ENCODE measurements at places on chromosomes 2 and 18.

- DNase-seq = no peak
These were observed 43.3 kb upstream of the ITM2C start for GRCh38 chr2:230821261-230821990.

- DNase-seq = no peak
These were observed 21.0 kb upstream of the ARMC9 start for GRCh38 chr2:231177156-231178025.

- DNase-seq = no peak
These were observed 133.5 kb upstream of the MGAT5 start for GRCh38 chr2:134120406-134120732.

GRCh38 chr2:146623771-146624170 lies 1221.1 kb upstream of the ACVR2A start:
- DNase-seq = peak; percentile 48

GRCh38 chr2:185734658-185735057 lies 3.9 kb upstream of the FSIP2 start:
- DNase-seq = no peak

- DNase-seq = no peak
These were observed 115.1 kb downstream of the ALPK2 start for GRCh38 chr18:58513615-58514335.

GRCh38 chr2:209191139-209191538 lies 232.7 kb upstream of the MAP2 start:
- DNase-seq = no peak

DNA sequence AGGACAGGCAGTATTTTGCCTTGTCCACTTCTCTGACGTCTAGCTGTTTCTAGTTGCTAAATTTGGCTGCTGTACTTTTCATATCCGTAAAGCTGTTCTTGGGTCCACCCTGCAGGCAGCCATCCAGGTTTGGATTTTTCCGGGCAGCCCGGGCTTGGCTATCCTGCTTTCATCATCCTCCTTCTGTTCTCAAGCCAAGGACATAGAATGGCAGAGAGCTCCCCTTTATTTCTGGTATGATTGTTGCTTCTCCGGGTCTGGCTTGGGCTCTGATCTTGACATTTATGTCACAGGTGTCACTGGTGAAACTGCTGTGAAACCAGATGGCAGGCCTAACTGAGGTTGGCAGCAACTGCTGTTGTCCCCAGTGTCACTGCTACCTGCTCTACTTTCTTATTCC lies 35.5 kb downstream of the SCN2A start:
- DNase-seq = no peak

- no peak for DNase-seq
These were observed 303.8 kb upstream of the UBE2E3 start for GRCh38 chr2:180676520-180677025.

DNA sequence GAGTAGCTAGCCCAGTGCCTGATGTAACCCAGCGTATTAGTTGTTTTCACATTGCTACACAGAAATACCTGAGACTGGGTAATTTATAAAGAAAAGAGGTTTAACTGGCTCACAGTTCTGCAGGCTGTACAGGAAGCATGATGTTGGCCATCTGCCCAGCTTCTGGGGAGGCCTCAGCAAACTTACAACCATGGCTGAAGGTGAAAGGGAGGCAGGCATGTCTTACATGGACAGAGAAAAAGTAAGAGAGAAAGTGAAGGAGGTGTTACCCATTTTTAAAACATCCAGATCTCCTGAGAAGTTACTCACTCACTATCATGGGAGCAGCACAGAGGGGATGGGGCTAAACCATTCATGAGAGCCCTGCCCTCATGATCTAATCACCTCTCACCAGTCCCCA lies 6.1 kb upstream of the CYRIA start:
- DNase-seq = no peak

- no peak for DNase-seq
These were observed 429.0 kb downstream of the SUCLG1 start for GRCh38 chr2:84029903-84030575.

DNA sequence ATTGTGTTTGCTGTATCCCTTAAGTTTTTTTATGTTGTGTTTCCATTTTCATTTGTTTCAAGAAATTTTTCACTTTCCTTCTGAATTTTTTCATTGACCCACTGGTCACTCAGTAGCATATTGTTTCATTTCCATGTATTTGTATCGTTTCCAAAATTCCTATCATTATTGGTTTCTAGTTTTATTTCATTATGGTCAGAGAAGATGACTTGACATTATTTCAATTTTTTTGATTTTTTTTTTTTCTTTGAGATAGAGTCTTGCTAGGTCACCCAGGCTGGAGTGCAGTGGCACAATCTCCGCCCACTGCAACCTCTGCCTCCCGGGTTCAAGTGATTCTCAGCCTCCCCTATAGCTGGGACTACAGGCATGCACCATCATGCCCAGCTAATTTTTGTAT lies 11.3 kb upstream of the CAB39 start:
- no peak for DNase-seq

GRCh38 chr18:70397259-70397925 lies 108.5 kb downstream of the SOCS6 start:
- DNase-seq = no peak

GRCh38 chr2:185785851-185786473 lies 47.4 kb downstream of the FSIP2 start:
- DNase-seq = no peak

- DNase-seq = no peak
These were observed 663.3 kb upstream of the ACVR2A start for GRCh38 chr2:147181351-147182029.

- DNase-seq = no peak
These were observed 108.6 kb upstream of the CNTNAP5 start for GRCh38 chr2:123916531-123916930.

DNA sequence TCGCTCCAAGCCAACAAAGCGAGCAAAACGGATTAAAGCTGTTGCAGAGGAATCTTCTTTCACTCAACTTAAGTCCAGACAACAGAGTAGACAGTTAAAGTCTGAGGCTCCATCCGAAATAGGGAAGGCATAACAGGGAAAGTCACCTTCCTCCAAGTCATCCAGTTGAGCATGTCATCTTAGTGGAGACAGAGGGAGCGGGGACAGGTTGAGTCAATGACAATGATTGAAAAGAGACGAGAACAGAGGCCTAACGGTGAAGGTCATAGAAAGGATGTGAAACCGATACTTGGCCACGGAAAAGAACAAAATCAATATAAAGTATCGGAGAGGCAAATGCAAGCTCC lies 455 bp downstream of the C18orf32 start:
- DNase-seq = no peak

- no peak for DNase-seq
These were observed 41.5 kb upstream of the GPC1 start for GRCh38 chr2:240393831-240394410.

- no peak for DNase-seq
These were observed 9.1 kb downstream of the RAX start for GRCh38 chr18:59264121-59264571.

DNA sequence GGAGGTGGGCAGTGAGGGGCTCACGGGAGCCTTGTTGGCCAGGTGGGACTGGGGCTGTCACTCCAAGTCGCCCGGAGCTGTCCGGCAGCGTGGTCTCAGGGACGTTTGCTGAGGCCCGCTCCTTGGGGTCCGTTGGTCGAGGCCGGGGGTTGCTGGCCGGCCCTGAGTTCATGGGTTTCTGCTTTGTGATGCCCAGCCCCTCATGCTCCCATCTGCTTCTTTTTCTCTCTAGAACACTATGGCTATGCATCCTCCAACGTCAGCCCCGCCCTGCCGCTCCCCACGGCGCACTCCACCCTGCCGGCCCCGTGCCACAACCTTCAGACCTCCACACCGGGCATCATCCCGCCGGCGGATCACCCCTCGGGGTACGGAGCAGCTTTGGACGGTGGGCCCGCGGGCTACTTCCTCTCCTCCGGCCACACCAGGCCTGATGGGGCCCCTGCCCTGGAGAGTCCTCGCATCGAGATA lies 14.5 kb downstream of the NFATC1 start:
- DNase-seq = no peak

DNA sequence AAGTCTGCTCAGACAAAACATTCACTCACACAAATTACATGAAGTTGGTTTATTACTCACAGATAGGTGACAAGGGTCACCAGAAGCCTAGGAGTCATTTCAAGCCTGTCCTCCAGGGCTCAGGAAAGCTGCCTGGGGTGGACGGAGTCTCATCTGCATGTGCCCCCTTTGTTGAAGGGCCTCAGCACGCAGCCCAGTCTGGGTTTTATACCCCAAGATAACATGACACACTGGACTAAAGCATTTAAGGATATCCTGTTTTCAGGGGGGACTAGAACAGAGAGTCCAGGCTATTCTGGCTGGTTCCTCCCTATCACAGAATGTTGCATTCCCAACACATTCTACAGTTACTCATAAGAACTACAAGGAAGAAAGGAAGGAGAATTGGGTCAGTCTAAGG lies 164.7 kb downstream of the MREG start:
- no peak for DNase-seq

DNA sequence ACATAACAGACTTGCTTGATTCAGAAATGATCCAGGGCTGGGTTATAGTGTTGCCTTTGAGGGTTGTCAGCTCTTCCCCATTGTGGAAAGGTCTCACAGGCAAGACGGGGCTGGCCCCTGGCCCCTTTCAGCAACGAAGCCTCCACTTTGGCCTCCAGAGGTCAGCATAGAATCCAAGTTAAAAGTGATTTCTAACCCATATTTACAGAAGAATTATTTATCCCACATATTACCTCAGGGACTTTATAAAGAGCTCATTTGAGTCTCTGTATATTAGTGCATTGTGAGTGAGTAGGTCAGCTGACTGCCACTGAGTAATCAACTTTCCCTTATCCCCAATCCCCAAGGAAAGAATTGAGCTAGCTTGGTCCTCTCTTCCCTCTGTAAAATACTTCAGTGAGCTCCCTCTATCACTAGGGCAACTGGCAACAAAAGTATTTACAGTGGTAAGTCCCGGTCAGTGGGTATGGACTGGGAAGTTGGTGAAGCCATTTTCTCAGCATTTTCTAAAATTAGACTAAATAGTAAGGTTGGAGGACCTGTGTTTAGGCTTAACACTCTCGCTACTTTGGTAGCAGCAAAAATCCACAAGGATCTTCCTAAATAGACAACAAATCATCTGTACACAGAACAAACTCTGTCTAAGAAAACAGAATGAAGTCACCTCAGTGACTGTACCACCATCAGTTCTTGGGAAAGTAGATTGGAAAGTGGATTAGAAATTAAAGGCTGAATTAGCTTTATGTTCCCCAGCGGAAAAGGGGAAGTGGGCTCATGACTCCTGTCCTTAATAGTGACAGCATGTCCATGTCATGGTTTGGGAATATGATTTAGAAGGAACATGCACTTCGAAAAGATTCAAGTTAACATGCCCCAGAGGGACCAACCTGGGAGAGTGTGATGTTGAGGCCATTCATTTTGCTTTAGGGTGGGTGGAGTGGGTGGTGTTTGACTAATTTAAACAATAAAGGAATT lies 171.0 kb upstream of the SIX3 start:
- DNase-seq = no peak

DNA sequence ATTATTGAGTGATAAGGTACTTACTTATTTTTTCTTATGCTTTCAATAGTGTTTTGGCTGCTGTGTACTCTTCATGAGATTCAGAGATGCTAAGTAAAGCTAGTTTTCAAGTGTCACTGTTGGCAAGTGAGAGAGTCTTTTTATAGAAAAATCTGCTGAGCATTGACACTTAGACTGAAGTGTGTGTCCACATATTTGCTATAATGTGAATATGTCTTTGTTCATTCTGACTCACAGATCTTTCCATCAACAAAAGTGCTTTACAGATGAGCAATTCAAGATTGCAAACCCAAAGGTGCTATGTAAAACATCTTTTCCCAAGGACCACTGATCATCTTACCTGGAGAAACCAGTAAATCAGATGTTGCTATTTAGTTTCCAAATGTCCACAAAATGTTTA lies 410.6 kb upstream of the FIGN start:
- no peak for DNase-seq

- DNase-seq = no peak
These were observed 252.8 kb downstream of the LRP1B start for GRCh38 chr2:141878016-141878415.

All from AG04450 (cell line).